Hematopoietic multipotent progenitor cell treated with erythropoietin and hydrocortisone succinate and interleukin-3 and kit ligand, for 8 days (in vitro differentiated cells): ENCODE measurements at places on chromosomes 7 and 10.
A peak's percentile ranks its signal among the peaks of the same experiment; 100 is the strongest.

- DNase-seq, result peak; percentile 33
These were observed 3.7 kb downstream of the OGA start for GRCh38 chr10:101814466-101815071.

DNA sequence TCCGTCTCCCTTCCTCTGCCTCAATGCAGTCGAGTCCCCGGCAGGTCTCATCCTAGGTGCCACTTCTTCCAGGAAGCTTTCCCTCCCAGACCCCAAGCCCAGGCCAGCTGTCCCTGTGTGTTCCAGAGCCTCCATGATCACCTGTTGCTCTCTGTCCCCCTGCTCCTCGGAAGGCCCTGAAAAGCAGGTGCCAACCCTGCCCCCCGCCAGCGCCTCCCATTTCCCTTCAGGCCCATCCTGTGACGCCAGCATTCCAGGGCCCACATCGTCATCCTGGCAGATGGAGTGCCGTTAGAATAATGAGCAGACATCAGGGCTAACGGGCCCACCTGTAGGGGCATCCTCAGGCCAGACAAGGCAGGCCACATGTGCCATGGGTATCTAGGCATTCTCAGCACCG, 253.0 kb upstream of the PPP2R2D start:
- DNase-seq, result no peak

GRCh38 chr10:30574432-30574796, 55.1 kb downstream of the LYZL2 start:
- no peak for DNase-seq

- no peak for DNase-seq
These were observed 46.3 kb downstream of the HTRA1 start for GRCh38 chr10:122507616-122508015.

DNA sequence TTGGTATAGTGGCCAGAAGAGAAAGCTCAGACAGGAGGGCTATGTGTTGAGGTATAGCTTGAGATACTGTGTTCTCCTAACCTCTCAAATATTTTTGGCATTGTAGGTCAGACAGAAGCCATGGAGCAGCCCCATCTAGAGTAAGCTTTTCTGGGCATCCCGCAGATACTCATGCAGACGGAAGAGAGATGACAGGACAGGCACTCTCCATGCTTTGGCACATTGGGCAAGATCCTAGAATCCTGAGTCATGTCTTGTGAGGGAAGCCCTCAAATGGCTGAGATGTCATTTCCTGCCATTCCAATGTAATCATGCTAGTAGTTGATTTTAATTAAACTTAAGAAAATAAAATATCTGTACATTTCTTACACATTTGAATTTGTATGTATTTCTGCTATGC, 16.8 kb upstream of the KIF20B start:
- DNase-seq, result no peak

DNA sequence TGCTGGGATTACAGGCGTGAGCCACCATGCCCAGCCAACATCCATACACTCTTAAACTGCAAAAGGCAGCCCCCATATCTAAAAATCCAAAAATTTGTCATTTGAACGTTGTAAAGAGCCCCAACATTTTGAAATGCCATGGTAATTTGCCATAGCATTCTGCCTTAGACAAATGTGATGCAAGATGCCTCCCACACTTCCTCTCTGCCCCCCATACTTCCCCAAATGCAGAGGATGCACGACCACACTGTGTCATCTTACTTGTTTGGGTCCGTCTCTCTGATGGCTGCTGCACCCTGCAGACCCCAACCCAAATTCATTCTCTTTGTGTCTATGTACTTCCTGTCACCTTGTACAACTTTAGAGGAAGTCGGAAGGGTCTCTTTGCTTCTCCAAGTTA, 1125.6 kb upstream of the AUTS2 start:
- no peak for DNase-seq
